Activated T-helper 1 cell treated with anti-CD3 and anti-CD28 coated beads, Interleukin-2, amount 50 U/mL, for 16 hours (primary cell): ENCODE measurements at places on chromosomes 3 and 15.

- DNase-seq, result no peak
Observed at GRCh38 chr3:160170409-160171370, 54.5 kb upstream of the C3orf80 start.

DNA sequence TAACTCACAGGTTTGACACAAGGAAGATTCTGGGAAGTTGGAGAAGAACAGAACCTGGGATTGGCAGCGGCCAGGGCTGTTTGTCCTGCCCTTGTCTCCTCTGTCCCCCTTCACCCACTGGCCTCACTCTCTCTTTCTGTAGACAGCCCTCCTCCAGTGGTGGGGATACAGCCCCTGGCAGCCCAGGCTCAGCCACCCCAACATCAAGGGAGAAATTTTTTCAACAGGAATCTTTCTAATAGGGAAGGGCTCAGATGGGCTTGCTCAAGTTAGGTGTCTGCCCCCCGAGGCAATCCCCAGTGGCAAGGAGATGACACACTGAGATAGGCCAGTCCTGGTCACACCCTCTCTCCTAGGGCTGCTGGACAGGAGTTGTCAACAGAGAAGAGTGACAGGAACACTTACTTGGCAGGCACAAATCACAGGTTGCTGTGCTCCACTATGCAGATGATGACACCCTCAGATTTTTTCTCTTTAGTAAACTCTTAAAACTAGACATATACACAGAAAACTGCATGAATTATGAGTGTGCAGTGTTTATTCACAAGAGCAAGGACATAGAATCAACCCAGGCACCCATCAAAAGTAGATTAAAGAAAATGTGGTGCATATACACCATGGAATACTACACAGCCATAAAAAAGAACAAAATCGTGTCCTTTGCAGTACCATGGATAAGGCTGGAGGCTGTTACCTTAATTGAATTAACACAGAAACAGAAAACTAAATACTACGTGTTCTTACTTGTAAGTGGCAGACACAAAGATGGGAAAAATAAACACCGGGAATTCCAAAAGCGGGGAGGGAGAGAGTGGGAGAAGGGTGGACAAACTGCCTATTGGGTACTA, 36.3 kb downstream of the PLA2G4D start:
- no peak for DNase-seq

DNA sequence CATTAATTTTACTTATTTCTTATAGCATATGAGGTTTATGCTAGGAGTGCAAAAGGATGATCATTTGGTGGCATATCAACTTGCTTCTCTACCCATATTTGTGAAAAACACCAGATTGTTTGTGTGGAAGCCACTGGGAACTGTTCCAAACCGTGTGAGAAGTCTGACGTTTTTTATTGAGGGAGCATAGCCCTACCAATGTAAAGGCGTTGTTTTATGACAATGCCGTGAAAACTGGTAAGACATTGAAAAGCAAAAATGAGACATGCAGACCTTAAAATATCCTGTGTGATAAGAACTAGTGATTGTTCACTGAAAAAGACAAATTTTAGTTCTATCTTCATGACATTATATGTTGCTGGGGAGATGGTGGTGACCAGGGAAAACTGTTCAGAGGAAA, 87.8 kb downstream of the CHL1 start:
- DNase-seq, result no peak

- no peak for DNase-seq
Observed at GRCh38 chr3:126039870-126040269, 44.1 kb downstream of the SLC41A3 start.

GRCh38 chr3:135495891-135496290, 469.6 kb upstream of the PPP2R3A start:
- no peak for DNase-seq

DNA sequence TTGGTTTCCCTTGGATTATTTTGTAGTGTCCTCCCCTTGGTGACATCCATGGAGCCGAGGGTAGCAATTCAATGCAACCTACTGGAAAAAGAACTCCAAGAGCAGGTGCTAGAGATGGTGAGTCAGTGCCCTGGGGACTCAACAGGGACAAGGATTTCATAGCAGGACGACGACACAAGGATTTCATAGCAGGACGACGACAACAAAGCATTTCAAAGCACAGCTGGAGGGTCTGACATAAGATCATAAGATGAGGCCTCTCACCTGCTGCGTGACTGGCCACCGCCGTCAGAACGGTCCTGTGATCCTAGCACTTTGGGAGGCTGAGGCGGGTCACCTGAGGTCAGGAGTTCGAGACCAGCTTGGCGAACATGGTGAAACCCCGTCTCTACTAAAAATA, 22.5 kb downstream of the NRROS start:
- DNase-seq, result no peak
